ENCODE measurements at places on chromosomes 6 and 20.

DNA sequence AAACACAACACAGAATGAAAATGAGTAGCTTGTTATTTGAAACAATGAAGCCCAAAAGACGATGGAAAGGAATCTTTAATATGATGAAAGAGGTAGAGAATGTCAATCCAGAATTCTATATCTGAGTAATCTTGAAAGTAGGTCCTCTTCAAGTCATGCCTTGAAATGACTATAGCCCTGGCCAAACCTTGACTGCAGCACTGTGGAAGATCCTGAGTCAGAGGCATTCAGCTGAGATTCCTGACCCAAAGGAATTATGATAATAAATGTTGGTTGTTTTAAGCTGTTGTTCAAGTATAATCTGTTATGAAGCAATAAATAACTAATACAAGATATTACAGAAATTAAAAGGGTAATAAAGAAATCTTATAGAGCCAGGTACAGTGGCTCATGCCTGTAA lies 64.8 kb downstream of the IBTK start:
- peak; percentile 40 for DNase-seq

GRCh38 chr20:59451066-59451630 lies 150.7 kb downstream of the EDN3 start:
- no peak for DNase-seq

DNA sequence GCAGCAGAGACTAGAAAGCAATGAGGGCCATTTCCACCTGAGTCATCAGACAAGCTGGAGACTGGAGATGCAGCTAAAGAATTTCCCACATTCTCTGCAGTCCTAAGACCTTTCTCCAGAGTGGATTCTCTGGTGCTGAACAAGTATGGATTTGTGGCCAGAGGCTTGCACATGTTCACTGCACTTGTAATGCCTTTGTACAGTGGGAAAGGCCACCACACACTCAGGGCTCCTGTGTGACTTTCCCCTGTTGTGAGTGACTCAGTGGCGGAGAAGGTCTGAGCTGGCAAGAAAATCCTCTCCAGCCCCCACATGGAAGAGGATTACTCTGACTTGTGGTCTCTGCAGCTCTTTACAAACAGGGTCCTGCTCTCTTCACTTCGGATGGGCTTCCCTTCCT lies 192.3 kb downstream of the C6orf118 start:
- DNase-seq: peak; percentile 71

DNA sequence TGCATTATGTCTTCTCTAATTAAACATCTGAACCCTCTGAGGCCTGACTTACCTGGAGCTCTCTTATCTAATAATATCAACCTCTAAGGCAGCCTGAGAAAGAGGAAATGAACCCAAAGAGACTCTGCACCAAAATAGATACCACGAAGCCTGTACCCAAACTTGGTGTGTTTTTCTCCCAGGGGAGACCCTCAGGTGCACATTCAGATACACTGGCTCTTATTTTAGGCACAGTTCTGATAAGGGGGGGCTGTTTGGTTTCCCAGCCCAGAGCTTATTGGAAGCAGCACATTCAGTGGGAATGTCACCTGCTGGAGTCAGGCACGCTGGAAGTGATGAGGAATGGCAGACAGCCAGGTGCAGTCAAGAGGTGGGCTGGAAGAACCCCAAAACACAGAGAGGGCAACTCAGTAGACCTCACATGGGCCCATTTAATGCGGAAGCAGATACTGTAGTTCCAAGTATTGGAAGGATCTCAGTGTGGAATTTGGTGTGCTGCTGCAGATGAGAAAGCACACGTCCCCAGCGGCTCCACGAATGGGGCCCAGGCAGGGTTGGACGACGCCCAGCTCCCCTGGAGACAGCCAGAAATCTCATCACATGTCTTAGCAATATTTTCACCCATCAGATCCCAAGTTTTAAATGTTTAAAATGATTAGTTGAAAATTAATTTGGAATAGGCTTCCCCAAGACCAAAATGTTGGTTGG lies 9.7 kb upstream of the CCR6 start:
- no peak for DNase-seq

DNA sequence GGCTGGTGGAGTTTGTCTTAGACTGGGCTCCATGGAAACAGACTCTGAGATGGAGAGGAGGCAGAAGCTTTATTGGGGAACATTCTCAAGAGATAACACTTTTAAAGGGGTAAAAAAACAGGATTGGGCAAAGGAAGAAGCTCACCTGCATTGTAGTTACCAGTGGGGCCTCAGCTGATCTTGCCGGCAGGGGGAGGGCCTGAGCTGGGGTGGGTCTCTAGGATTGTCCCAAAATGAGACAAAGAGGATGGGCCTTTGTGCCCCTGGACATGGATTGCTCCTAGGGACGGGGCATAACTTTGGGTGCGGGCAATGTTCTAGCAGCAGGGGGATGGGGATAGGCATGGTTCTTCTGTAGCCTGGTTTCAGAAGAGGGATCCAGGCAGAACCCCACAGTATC lies 12.5 kb downstream of the SGK2 start:
- DNase-seq: no peak

DNA sequence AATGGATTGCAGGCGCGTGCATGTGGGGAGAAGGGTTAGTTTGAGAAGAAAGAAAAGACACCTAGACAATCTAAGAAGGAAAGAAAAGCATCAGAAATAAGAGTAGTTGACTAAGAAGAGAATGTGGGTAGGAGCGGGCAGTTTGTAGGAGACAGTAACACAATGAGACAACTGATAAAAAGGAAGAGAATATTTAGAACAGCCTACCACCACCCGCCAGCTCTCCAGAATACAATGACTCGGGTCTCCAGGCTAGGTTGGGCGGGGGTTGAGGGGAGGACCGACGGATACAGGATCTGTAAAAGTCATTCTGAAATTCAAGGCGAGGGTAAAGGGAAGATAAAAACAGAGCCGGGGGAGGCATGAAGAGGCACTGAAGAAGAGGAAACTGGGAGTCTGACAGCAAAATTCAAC lies 712 bp downstream of the ABHD16A start:
- no peak for DNase-seq

GRCh38 chr20:4169360-4170190 lies 154.2 kb upstream of the RNF24 start:
- DNase-seq: no peak

DNA sequence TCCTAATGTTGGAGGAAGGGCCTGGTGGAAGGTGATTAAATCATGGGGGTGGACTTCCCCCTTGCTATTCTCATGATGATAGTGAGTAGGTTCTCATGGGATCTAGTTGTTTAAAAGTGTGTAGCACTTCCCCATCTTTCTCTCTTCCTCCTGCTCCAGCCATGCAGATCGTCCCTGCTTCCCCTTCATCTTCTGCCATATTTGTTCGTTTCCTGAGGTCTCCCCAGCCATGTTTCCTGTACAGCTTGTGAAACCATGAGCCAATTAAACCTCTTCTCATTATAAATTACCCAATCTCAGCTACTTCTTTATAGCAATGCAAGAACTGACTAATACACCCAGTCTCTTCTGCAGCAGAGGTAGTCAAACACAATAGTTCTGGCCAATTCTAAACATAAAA lies 5.4 kb downstream of the EPM2A start:
- DNase-seq: no peak

GRCh38 chr6:148780918-148781436 lies 34.1 kb downstream of the UST start:
- DNase-seq: no peak

GRCh38 chr6:166563200-166563599 lies 23.3 kb downstream of the RAMACL start:
- no peak for DNase-seq

- DNase-seq: no peak
Observed at GRCh38 chr6:155641603-155642002, 186.0 kb upstream of the NOX3 start.

DNA sequence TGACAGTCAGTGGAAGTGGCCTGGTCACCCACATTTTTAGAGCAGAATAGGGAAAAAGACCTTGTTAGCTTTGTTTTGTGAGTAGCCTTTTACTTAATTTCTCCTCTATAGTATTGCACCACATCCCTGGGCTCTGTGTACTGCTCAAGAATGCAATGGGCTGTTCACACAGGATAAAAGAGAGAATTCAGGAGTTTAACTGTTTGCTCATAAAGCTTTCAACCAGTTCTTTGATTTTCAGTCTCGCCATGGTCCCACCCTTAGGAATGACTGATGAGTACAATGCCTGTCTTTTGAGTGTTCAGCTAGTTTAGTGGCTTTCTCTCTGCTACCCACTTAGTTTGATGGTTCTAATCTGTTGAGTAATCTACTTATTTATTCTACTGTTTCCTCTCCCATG lies 129.7 kb downstream of the PLG start:
- no peak for DNase-seq

GRCh38 chr6:161303628-161304340 lies 29.9 kb upstream of the AGPAT4 start:
- peak; percentile 51 for DNase-seq

- no peak for DNase-seq
Observed at GRCh38 chr20:25050501-25051350, 7.2 kb downstream of the ACSS1 start.

DNA sequence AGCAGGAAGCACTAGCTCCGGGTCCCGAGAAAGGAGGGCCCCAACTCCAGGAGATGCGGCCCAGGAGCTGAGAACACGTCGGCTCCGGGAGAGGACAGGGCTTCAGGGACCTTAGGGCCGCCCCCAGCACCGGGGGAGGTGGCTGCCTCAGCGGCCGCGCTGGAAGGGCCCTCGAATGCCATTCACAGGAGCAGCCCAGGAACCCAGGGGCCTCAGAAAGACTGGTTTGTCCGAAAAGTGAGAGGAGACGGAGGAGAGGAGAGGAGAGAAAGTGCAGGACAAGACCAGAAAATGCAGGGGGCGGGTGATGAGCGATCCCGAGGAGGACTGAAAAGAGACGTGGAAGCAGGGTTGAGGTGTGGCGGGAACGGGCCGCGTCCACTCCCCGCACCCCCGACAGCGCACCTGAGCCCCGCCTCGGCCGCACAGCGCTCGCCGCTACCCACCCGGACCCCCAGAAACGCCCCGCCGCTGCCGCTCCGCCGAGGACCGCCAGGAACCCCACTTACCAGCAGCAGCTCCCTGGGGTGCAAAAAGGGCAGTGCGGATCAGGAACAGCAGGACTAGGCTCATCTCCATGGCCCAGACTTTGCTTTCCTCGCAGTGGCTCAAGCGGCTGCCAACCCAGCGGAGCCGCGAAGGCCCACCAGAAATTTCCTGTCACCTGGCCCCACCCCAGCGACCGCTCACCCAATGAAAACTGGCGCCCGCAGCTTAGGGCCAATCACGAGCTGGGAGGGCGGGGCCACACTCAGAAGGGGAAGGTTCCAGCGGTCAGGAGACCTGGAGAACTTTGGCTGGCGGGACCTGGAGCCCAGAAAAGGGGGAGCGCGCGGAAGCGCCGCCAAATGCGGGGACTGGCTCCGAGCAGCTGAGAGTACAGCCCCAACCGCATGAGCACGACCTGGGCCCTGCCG lies 25.4 kb downstream of the HLA-F start:
- DNase-seq: peak; percentile 71

GRCh38 chr6:166629628-166630027 lies 2.6 kb upstream of the RPS6KA2 start:
- peak; percentile 73 for DNase-seq

GRCh38 chr6:155126727-155127439 lies 131.8 kb downstream of the TIAM2 start:
- peak; percentile 78 for DNase-seq

DNA sequence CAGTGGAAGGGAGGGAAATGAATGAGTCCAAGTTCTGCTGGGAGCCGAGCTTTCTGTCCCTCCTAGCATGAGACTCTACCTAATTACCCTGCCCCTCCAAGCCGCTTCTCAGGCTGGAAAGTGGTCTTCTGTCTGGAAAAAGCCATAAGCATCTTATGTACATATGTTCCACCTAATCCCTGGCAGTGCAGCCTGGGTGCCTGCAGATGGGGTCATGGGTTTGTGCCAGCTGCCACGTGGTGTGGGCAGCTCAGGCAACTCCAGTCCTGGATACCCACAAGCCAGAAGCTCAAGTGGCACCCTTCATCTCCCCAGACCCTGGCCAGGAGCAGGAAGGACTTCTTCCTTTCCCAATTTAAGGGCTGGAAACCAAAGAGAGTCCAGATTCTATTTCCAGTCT lies 253.1 kb downstream of the LY86 start:
- DNase-seq: no peak

DNA sequence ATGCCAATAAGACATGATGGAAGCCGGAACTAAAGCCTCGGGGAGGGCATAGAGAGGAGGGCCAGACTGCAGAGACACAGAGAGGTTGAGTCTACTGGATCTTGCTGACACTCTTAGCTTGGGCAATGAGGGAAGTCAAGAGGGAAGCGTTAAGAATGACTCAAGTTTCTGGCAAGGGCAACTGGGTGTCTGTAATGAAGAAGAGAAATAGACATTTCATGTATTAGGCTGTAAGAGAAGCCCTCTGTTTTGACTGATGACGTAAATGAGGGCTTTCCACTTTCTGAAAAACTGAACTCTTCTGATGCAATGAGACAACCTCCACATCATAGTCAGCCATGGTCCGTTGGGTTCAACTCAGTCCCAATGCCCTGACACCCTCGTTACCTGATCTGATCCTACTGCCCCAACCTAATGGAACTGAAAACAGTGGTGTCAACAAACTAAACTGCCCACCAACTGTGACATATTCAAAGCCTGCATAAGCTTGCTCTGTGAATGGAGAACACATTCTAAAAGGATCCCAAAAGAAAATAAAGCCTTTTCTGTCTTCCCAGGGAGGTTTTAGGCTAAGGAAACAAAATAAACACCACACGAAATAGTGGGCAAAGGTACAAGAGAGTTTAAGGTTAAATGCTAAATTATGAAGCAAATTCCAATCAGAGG lies 45.8 kb upstream of the PNRC1 start:
- DNase-seq: peak; percentile 79

GRCh38 chr20:58492074-58492718 lies 23.0 kb downstream of the APCDD1L start:
- no peak for DNase-seq

GRCh38 chr20:59149678-59150504 lies 13.7 kb upstream of the ZNF831 start:
- no peak for DNase-seq

DNA sequence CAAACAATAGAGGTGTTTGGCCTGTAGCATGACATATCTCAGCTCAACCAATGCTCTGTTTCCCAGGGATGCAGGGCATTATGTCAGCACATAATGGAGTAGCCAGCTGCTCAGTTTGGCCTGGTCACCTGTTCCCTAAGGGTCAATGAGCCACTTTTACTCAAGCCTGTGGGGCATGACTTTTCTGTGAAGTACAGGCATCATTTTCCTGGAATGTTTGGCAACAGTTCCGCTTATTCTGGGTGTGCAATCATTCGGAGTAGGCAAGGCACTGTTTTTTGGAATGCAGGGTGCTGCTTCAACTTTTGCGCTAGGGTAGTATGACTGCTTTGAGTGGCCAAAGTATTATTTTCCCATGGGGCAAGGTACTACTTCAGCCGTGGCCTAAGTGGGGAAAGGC lies 665.4 kb downstream of the EPHA7 start:
- no peak for DNase-seq

GRCh38 chr20:17445543-17445942 lies 85.6 kb downstream of the BFSP1 start:
- no peak for DNase-seq

DNA sequence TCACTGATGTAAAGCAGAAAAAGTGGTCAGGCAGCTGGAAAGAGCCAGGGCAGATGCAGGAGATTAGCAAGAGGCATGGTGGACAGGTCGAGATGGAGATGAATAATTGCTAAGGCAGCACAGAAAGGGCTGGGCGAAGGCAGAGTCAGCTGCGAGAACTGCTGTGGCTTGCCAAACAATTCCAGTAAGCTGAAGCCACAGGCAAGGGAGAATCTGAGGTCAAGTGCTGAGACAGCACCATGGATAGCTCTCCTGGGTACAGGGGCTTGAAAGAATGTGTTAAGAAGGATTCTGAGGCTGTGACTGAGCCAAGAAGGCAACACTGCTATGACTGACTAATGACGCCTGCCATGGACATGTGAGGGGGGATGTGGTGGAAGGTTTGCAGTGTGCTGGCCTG lies 220.8 kb upstream of the FOXA2 start:
- peak; percentile 89 for DNase-seq

Data from fibroblast of skin of right quadriceps (primary cell).